Activated CD8-positive, alpha-beta T cell treated with anti-CD3 and anti-CD28 coated beads, Interleukin-2, amount 10 ng/mL, durations not matched to agents 7 days and 5 days (primary cell): ENCODE measurements at places on chromosomes 2 and 18.

- no peak for DNase-seq
These were observed 143.6 kb upstream of the ZSWIM2 start for GRCh38 chr2:186992597-186992996.

DNA sequence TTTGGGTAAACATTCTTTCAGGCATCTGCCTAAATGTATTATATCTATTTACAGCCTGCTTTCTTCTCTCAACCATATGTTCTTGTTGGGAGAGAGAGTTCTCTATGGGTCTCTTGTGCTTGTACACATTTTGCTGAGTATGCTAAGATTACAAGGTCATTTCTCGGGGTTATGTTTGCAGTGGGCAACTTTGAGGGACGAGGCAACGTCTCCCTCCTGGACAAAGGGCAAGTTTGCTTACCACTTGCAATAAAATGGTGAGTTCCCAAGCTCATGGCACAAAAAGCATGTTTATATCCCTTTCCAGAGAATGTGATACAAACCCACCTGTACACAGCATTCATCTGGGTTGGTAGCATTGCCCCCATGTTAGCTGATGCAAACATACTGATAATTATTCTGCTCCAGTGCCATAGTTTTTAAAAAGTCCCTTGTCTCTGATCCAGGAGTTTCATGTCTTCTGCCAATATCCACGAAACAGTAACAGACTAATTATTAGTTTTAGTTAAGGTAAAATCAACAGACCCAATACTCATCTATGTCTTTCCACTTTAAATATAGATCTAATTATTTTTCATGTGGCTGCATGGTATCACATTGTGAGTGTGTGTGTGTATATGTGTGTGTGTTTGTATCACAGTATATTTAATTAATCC lies 84.2 kb upstream of the MAPK4 start:
- no peak for DNase-seq

DNA sequence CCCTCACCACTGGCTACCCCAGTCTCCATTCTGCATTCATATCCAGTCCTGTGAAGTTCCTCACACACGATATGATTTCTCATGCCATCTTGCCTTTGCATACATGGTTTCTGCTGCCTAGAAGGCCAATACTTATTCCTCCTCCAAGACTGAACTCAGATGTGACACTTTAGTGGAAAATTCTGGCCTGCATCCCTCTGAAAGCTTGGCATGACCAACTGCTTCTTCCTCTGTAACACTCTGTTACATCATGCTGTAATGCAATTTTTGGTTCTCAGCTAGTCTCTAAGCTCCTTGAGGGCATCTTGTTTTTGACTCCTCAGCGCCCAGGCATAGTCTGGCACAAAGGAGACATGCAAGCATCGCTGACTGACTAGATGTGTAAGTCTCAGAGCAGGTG lies 12.6 kb downstream of the FAM161A start:
- no peak for DNase-seq

DNA sequence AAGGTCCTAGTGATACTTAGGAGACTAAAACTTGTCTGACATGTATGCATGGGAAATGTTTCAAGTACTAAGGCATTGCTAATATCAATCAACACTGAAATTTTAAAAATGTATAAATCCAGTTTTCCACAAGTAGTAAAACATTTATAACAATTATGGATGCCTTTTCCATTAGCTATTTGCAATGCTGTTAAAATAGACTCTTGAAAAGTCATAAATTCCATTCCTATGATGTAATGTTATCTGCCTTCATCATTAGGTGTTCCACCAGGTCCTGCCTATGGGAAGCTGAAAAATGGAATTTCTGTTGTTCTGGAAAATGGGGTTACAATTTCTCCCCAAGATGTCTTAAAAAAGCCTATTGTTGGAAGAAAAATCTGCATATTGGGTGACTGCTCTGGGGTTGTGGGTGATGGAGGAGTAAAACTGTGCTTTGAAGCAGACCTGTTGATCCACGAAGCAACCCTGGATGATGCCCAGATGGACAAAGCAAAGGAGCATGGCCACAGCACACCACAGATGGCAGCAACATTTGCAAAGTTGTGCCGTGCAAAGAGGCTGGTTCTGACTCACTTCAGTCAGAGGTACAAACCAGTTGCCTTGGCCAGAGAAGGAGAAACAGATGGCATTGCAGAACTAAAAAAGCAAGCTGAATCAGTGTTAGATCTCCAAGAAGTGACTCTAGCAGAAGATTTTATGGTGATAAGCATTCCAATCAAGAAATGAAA lies 18.7 kb downstream of the ELAC1 start:
- no peak for DNase-seq

GRCh38 chr2:64447317-64448040 lies 6.5 kb upstream of the LGALSL start:
- no peak for DNase-seq

DNA sequence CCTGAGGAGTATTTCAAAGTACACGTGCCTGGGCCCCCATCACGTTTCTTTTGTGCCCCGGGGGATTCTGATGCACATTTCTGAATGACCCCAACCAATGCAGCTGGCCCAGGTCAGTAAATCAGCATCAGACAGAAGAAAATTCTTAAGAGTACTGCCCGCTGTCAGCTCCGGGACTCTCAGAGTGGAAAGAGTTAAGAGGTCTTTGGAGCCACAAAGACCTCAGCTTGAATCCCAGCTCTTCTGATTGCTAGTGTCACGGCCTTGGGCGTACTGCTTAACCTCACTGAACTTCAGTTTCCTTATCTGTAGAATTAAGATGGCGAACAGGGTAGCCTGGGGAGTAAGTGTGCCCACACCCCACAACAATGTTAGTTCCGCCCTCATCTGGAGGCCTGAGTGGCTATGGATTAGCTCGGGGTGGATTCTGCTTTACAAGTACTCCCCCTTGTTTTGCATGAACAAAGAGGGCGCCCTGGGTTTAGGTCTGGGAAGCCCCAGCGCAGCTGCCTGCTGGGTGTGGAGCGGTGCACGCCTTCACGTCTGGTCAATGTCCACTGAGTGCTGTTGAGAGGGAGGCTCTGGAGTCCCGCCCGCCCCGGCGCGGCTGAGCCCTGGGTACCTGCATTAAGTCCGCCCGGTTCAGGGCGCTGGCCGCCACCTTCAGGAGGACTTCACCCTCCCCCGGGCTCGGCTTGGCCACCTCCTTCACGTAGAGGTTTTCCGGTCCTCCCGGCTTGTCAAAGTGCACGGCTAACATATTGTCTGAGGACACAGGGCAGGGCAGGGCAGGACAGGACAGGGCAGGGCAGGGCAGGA lies 858 bp downstream of the TP53I3 start:
- DNase-seq = peak; percentile 76
